ENCODE measurements at places on chromosomes 3 and 15. TPM values are rescaled to one million over a fixed set of nuclear protein-coding genes. Genes with fewer than 3 reads are reported as not detected.

C3orf80 gene
- total RNA-seq = 1.2 TPM

CLRN1 gene
- total RNA-seq = not detected

GOLGA6D gene
- not detected for total RNA-seq

SLC6A1 gene
- not detected for total RNA-seq

GOLGA8R gene
- total RNA-seq = 1.0 TPM

ABHD17C gene
- total RNA-seq = 6.5 TPM

MYD88 gene
- 36.5 TPM for total RNA-seq

SLCO2A1 gene
- total RNA-seq = 3.6 TPM

SNUPN gene
- 17.4 TPM for total RNA-seq

DAZL gene
- total RNA-seq = not detected

STAC gene
- total RNA-seq = 17.5 TPM

CSPG5 gene
- 0.48 TPM for total RNA-seq

NANOGP8 gene
- total RNA-seq = not detected

GRAMD2A gene
- 2.4 TPM for total RNA-seq

NLGN1 gene
- 4.5 TPM for total RNA-seq

EPHB1 gene
- 10.8 TPM for total RNA-seq

RETNLB gene
- total RNA-seq = not detected

KNL1 gene
- total RNA-seq = 3.8 TPM

RAB11A gene
- total RNA-seq = 295 TPM

TSC22D2 gene
- total RNA-seq = 13.3 TPM

KBTBD13 gene
- total RNA-seq = not detected

FGD5 gene
- 1.4 TPM for total RNA-seq

SOX14 gene
- total RNA-seq = not detected

ISL2 gene
- 4.8 TPM for total RNA-seq

AGTR1 gene
- not detected for total RNA-seq

GPR156 gene
- 1.1 TPM for total RNA-seq

ARNT2 gene
- total RNA-seq = 22.9 TPM

DPPA2 gene
- total RNA-seq = not detected

GOLIM4 gene
- total RNA-seq = 27.2 TPM

COL6A5 gene
- not detected for total RNA-seq

ETV5 gene
- total RNA-seq = 43.1 TPM

TM4SF1 gene
- total RNA-seq = 43.0 TPM

EEF1AKMT4 gene
- total RNA-seq = 6.3 TPM

All from kidney epithelial cell (primary cell).